ENCODE measurements at places on chromosomes 3 and 15.

GRCh38 chr15:99753066-99753465 lies 19.8 kb upstream of the LYSMD4 start:
- no peak overlapping the region for H3K27ac ChIP-seq
- no peak overlapping the region for H3K4me3 ChIP-seq
- H3K27me3 ChIP-seq: no peaks in the 10 kb centered on the region
- no peak for DNase-seq
- no peaks in the 10 kb centered on the region for H3K36me3 ChIP-seq

GRCh38 chr3:107110596-107111305 lies 266.5 kb upstream of the CCDC54 start:
- no peak overlapping the region for H3K4me3 ChIP-seq
- H3K4me1 ChIP-seq: no peaks in the 10 kb centered on the region
- no peak overlapping the region for H3K27ac ChIP-seq

DNA sequence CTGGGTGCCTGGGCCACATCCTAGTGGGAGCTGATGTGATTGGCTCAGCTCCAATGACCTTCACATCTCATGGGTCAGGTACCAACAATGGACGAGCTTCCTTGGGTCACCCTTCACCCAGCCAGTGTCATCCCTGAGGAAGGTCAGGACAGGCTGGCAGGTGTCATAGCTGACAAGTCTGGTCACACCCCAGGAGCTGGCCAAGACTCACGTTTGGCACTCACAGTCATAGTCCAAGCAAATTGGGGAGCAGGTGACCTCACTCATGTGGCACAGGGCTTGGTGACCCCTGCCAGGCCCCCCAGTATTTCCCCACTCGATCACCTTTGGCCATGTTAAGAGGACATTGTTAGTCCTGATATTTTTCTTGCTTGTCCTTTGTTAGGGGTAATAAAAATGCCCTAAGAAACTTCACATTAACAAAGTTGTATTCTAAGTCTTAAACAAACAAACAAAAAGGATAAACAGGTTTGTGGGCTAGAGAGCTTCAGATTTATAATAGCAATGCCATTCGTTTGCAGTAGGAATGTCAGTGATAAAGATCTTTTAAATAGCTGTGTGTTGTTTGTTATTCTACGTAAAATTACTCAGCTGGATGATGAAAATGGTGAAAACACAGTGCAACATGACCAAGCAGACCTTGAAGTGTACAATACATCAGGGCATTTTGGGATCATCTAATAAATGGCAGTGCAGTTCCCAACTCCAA lies 79.5 kb upstream of the POMGNT2 start:
- H3K27me3 ChIP-seq: no peaks in the 10 kb centered on the region
- no peak for DNase-seq
- H3K27ac ChIP-seq: no peak overlapping the region
- H3K4me3 ChIP-seq: no peak overlapping the region
- no peaks in the 10 kb centered on the region for H3K36me3 ChIP-seq
- peaks cover 22% of the 10 kb centered on the region for H3K4me1 ChIP-seq

DNA sequence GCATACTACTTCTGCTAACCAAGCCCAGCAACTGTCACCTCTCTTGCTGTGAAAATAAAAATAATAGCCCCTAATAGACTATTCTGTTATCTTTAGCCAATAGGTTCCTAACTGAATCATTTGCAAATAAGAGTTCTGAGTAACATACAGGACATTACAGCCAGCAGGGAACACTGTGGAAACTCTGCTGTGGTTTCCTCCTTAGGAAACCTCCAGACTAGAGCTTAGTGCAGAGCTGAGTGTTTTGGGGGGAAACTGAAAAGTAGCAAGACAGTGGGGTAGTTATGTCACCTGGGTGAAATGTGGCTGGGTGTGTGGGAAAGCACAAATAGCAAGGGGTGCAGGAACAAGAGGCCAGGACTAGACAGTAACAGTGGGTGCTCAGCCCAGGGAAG lies 32.4 kb downstream of the DZIP1L start:
- H3K27me3 ChIP-seq: no peaks in the 10 kb centered on the region
- no peak for DNase-seq
- H3K27ac ChIP-seq: no peak overlapping the region
- no peaks in the 10 kb centered on the region for H3K36me3 ChIP-seq
- no peaks in the 10 kb centered on the region for H3K4me1 ChIP-seq

GRCh38 chr3:182509844-182510460 lies 283.4 kb upstream of the ATP11B start:
- H3K4me3 ChIP-seq: no peak overlapping the region
- no peak overlapping the region for H3K27ac ChIP-seq
- H3K27me3 ChIP-seq: no peaks in the 10 kb centered on the region
- H3K4me1 ChIP-seq: no peaks in the 10 kb centered on the region

GRCh38 chr3:70342149-70342548 lies 29.7 kb upstream of the MDFIC2 start:
- H3K27ac ChIP-seq: no peak overlapping the region
- no peaks in the 10 kb centered on the region for H3K36me3 ChIP-seq
- H3K4me1 ChIP-seq: no peaks in the 10 kb centered on the region
- no peak for DNase-seq
- H3K27me3 ChIP-seq: no peaks in the 10 kb centered on the region

GRCh38 chr3:101131767-101132166 lies 138.5 kb upstream of the ABI3BP start:
- no peaks in the 10 kb centered on the region for H3K4me1 ChIP-seq
- no peak for DNase-seq
- no peak overlapping the region for H3K4me3 ChIP-seq
- no peak overlapping the region for H3K27ac ChIP-seq
- H3K36me3 ChIP-seq: no peaks in the 10 kb centered on the region

GRCh38 chr3:132730891-132731580 lies 8.8 kb upstream of the NPHP3 start:
- no peaks in the 10 kb centered on the region for H3K36me3 ChIP-seq
- no peaks in the 10 kb centered on the region for H3K4me1 ChIP-seq
- no peak overlapping the region for H3K4me3 ChIP-seq
- DNase-seq: no peak
- no peak overlapping the region for H3K27ac ChIP-seq

DNA sequence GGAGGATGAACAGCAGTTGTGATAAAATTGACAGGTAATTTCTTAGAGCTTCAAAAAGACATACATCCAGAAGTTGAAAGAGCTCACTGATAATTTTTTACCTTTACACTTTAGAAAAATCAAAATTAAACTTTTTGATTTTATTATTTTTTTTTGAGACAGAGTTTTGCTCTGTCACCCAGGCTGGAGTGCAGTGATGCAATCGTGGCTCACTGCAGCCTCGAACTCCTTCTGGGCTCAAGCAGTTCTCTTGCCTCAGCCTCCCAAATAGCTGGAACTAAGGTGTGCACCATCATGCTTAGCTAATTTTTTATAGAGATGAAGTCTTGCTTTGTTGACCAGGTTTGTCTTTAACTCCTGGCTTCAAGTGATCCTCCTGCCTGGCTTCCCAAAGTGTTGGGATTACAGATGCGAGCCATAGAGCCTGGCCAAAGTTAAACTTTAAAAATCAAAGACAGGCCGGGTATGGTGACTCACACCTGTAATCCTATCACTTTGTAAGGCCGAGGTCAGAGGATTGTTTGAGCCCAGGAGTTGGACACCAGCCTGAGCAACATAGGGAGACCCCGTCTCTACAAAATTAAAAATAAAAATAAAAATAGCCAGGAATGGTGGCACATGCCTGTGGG lies 21.7 kb downstream of the PLA2G4F start:
- no peak overlapping the region for H3K27ac ChIP-seq
- H3K27me3 ChIP-seq: no peaks in the 10 kb centered on the region
- DNase-seq: no peak

DNA sequence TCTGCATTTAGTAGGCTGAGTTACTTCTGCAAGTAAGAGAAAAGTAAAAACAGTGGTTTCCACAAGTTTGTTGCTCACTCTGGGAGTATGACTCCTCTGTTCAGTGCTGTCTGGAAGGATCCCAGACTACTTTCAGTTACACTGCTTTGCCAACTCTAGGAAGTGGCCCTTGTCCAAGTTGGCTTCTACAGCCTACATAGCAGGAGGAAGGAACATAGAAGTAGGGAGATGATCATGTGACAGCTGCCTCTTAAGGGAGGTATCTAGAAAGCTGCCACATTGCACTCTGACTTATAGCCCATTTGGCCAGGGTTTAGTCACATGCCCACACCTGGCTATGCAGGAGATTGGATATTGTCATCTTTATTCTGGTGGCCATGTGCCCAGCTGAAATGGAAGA lies 298.1 kb downstream of the NSUN3 start:
- no peaks in the 10 kb centered on the region for H3K36me3 ChIP-seq
- no peak for DNase-seq
- H3K4me1 ChIP-seq: no peaks in the 10 kb centered on the region
- no peak overlapping the region for H3K27ac ChIP-seq
